ENCODE measurements at places on chromosomes 7 and 10. TPM values are rescaled to one million over a fixed set of nuclear protein-coding genes. Genes with fewer than 3 reads are reported as not detected.

DNA sequence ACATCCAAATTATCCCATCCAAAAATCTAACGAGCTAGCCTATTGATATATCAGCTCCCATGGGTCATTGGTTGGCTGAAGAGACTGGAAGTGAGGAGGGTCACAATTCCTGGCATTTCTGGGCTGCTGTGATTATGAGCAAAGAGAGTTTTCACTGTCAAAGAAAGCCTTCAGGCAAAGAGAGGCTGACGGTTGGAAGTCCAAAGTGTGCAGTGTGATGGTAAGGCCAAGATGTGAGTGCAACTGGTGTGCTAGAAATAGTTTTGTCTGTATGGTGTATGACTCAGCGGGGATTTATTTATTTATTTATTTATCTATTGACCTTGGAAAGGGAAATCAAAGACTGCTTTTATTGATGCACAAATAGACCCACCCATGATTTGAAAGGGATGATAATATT, 75.0 kb downstream of the AASS start:
- H3K4me3 ChIP-seq = no peak overlapping the region
- H3K36me3 ChIP-seq = no peaks in the 10 kb centered on the region
- DNase-seq = no peak
- no peaks in the 10 kb centered on the region for H3K4me1 ChIP-seq
- no peaks in the 10 kb centered on the region for H3K27me3 ChIP-seq

DNA sequence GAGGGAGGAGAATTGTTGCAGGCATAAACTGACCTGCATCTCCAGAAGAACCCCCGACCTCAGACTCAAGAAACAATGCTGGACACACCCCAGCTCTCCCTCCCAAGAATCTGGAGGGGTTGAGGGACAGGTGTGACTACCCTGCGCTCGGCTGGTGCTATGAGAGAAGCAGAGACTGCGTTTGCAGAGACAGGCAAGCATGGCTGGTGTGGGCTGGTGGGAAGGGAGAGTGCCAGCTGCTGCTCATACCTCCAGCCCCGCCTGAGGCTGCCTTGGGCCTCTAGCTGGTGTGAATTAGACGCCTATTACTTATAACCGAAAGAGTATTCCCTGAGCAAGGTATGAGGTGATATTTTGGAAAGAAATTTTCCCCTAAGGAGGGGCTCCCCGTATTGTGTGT, 48.3 kb upstream of the DDC start:
- H3K4me1 ChIP-seq = no peaks in the 10 kb centered on the region
- peaks cover 29% of the 10 kb centered on the region for H3K36me3 ChIP-seq
- DNase-seq = no peak
- no peak overlapping the region for H3K4me3 ChIP-seq
- H3K27me3 ChIP-seq = no peaks in the 10 kb centered on the region

Gene PLAU
- total RNA-seq = 115 TPM

- no peak for DNase-seq
- H3K27ac ChIP-seq = no peak overlapping the region
- no peaks in the 10 kb centered on the region for H3K27me3 ChIP-seq
- H3K36me3 ChIP-seq = peaks cover 2% of the 10 kb centered on the region
Observed at GRCh38 chr7:2181077-2181854, 51.5 kb downstream of the MAD1L1 start.

Gene POR
- 25.5 TPM for total RNA-seq

DNA sequence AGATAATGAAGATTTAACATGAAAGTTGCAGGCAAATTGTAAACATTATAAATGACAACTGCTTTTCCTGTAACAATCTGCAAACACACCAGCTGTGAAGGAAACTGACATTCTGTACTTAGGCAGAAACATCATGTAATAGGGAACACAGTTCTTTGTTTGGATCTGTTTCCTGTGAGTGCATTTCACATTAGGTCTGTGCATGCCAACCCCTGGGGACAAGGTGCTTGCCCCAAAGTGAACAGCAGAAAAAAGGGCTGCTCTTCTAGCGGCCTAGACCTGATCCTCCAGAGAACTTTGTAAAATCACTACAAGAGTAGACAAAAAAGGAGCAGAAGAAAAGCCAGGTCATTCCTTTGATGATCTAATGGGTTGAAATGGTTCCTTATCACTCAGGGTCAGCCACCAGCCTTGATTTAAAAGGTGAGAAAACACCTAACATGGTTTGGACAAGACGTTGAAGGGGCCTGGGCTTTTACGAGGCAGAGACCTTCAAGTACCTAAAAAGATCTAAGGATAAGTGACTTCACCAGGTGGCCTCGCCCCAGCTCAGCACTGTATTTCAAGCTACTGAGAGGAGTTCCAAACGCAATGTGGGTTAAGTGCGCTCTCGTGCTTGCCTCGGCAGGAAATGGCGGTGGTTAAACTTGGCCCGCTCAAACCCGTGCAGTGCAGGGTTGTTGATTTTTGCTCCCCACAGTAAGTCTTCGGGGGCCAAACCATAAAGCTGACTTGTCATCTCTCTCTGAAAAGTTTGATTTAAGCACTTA, 249.7 kb downstream of the CREB5 start:
- H3K4me3 ChIP-seq = no peak overlapping the region
- no peak for DNase-seq
- H3K4me1 ChIP-seq = no peaks in the 10 kb centered on the region

GRCh38 chr7:37601321-37601720, 82.2 kb upstream of the GPR141 start:
- no peak for DNase-seq
- no peak overlapping the region for H3K27ac ChIP-seq
- no peaks in the 10 kb centered on the region for H3K4me1 ChIP-seq
- no peaks in the 10 kb centered on the region for H3K36me3 ChIP-seq
- no peaks in the 10 kb centered on the region for H3K27me3 ChIP-seq

DNA sequence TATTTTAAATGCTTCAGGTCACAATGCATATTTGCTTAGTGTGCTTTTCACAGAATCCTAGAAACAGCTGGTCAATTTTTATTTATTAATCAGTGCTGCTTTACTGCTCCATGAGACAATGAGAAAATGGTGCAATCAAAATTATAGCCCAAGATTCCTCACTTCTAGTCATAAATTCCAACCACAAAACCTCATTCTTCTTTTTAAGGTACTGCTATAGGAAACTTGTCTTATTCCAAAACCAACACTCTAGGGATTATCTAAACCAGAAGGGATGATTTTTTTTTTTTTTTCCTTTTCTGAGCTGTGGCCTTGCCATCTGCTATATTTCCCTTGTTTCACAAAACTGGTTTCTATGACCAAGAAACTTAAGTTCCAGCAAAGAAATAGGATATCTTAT, 64.0 kb upstream of the SEMA3A start:
- DNase-seq = peak; percentile 48
- H3K36me3 ChIP-seq = no peaks in the 10 kb centered on the region
- H3K27ac ChIP-seq = no peak overlapping the region
- no peak overlapping the region for H3K4me3 ChIP-seq

- no peaks in the 10 kb centered on the region for H3K4me1 ChIP-seq
- H3K27ac ChIP-seq = no peak overlapping the region
- H3K36me3 ChIP-seq = peaks cover 7% of the 10 kb centered on the region
- DNase-seq = peak; percentile 76
- no peaks in the 10 kb centered on the region for H3K27me3 ChIP-seq
Observed at GRCh38 chr7:50446542-50446960, 3.6 kb downstream of the FIGNL1 start.

Gene OR6B1
- total RNA-seq = not detected

DNA sequence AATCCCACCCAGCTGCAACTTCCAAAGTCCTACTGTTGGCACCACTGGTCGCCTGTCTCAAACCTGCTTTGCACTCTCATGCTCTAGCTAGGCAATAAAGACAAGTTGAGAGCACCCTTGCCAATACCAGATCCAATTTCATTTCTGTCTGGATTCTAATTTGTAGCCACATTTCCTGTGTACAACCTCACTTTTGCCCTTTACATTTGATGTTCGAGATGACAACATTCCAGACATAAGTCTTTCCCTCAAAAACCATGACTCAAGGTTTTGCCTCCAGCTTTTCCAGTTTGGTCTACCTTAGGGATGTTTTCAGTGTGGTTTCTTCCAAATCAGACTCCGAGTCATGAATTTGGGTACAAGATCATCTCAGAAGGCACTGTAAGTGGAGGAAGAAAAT, 309.0 kb downstream of the GPAM start:
- H3K4me1 ChIP-seq = no peaks in the 10 kb centered on the region
- H3K27me3 ChIP-seq = no peaks in the 10 kb centered on the region

Gene IGFBP3
- 272 TPM for total RNA-seq

- H3K27me3 ChIP-seq = no peaks in the 10 kb centered on the region
- no peak for DNase-seq
- H3K4me3 ChIP-seq = no peak overlapping the region
- H3K36me3 ChIP-seq = no peaks in the 10 kb centered on the region
Observed at GRCh38 chr10:86316990-86317389, 49.6 kb downstream of the GRID1 start.

DNA sequence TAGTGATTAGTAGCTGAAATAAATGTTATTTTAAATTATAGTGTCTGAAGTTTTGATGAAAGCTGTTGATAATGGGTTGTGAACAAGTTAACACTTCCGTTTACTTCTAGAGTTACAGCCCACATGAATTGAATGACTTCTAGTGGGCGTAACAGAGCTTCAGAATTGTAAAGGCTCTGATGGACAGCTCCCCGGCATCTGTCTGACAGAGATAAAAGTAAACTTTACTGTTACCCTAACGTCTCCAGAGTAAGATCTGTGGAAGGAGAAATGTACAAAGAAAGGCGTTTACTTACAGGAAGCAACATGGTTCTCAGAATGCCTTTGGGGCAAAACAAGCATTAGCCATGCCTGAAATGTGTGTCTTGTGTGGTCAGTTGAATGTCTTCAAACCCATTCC, 124.4 kb downstream of the ADARB2 start:
- H3K27me3 ChIP-seq = no peaks in the 10 kb centered on the region
- no peak for DNase-seq
- no peak overlapping the region for H3K27ac ChIP-seq
- H3K4me1 ChIP-seq = no peaks in the 10 kb centered on the region

- H3K27ac ChIP-seq = no peak overlapping the region
- H3K27me3 ChIP-seq = no peaks in the 10 kb centered on the region
- H3K4me1 ChIP-seq = no peaks in the 10 kb centered on the region
- peak; percentile 11 for DNase-seq
- peaks cover 32% of the 10 kb centered on the region for H3K36me3 ChIP-seq
Observed at GRCh38 chr7:4769761-4770160, 5.7 kb upstream of the AP5Z1 start.

Gene ACBD7
- 1.1 TPM for total RNA-seq

GRCh38 chr7:85052056-85052737, 134.7 kb downstream of the SEMA3D start:
- no peak overlapping the region for H3K4me3 ChIP-seq
- H3K27me3 ChIP-seq = no peaks in the 10 kb centered on the region
- DNase-seq = no peak
- H3K4me1 ChIP-seq = no peaks in the 10 kb centered on the region

DNA sequence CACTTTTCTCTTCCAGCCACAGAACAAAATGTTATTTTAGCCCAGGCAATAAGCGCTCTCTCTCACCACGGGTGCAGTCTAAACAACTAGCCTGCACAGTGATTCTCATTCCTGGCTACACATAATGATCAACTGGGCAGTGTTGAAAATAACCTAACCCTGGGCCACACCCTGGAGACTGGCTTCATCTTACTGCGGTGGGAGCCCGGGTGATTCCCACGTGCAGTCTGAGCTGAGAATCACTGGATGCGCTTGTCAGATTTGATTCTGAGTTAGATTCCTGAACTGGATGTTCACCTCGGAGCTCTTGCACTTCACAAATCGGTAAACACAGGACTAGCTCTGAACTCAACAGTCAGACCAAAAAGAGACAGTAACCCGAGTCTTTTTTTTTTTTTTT, 14.9 kb downstream of the ZC3HAV1 start:
- H3K27ac ChIP-seq = no peak overlapping the region
- H3K4me3 ChIP-seq = no peak overlapping the region
- no peaks in the 10 kb centered on the region for H3K36me3 ChIP-seq
- DNase-seq = peak; percentile 7
- H3K27me3 ChIP-seq = no peaks in the 10 kb centered on the region
- H3K4me1 ChIP-seq = peaks cover 2% of the 10 kb centered on the region

DNA sequence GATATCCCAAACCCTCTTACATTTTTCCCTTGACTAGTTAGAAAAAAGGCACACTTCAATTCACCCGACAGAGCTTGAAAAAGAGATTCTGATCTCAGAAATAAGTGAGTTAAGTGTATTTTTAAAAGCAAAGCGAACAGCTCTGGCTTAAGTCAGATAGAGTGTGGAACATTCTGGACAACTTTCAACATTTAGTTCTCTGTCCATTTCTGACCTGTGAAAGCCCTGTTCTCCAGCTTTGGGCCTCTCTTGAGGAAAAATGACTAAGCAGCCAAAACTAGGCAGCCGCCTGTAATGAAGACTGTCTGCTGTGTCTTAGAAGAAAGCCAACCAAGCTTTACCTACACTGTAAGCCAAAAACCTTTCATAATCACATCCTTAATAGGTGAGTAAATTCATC, 50.5 kb downstream of the CDK6 start:
- no peak overlapping the region for H3K27ac ChIP-seq
- H3K27me3 ChIP-seq = no peaks in the 10 kb centered on the region
- no peak overlapping the region for H3K4me3 ChIP-seq
- H3K36me3 ChIP-seq = peaks cover 2% of the 10 kb centered on the region
- peak; percentile 71 for DNase-seq
- peaks cover 24% of the 10 kb centered on the region for H3K4me1 ChIP-seq

DNA sequence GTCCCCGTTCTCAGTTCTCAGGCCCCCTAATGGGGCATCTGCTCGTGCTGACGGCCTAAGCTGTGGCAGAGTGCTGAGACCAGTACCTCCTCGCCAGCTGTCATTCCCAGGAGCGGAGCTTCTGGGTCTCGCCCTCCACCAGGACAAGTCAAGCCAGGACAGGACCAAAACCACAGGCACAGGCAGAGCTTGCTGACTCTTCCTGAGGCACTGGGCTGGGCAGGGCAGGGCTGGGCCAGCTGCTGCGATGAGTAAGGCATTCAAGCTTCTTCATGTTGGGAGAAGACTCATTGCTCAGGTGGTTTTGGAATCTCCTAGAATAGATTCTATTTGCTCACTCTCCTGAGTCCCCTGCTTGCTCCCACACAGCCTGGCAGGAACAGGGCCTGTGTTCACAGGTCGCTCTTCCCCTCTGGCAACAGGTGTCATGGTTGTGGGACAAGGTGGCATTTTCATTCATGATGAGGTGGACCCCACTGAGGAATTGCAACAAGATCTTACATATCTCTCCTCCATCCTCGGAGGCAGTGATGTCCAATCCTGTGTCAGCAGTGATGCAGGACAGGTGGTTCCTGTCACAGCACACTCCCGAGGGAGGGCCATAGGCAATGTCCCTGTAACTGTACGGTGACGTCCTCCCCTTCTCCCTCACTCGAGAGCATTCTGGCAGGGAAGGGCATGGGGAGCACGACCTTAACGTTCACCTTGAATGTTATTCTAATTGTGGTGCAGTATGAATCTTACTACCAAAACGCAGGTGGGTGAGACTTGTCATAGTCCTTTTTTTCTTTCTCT, 17.0 kb upstream of the SH3PXD2A start:
- no peaks in the 10 kb centered on the region for H3K27me3 ChIP-seq
- peak; percentile 59 for DNase-seq
- no peak overlapping the region for H3K27ac ChIP-seq
- H3K36me3 ChIP-seq = no peaks in the 10 kb centered on the region
- H3K4me3 ChIP-seq = no peak overlapping the region

GRCh38 chr7:78510580-78511188, 712.1 kb downstream of the PHTF2 start:
- peak; percentile 67 for DNase-seq
- no peaks in the 10 kb centered on the region for H3K4me1 ChIP-seq
- H3K4me3 ChIP-seq = no peak overlapping the region
- H3K36me3 ChIP-seq = no peaks in the 10 kb centered on the region
- H3K27me3 ChIP-seq = no peaks in the 10 kb centered on the region
- no peak overlapping the region for H3K27ac ChIP-seq

- H3K36me3 ChIP-seq = no peaks in the 10 kb centered on the region
- DNase-seq = peak; percentile 87
- H3K4me1 ChIP-seq = peaks cover 16% of the 10 kb centered on the region
- peak overlapping the region; percentile 72 for H3K4me3 ChIP-seq
Observed at GRCh38 chr10:97332591-97333350, 1.8 kb downstream of the FRAT2 start.

- peak within 1 kb of the TSS; percentile 100 for H3K27ac ChIP-seq
- DNase-seq = peak; percentile 18
- peaks cover 2% of the 10 kb centered on the region for H3K36me3 ChIP-seq
Observed at GRCh38 chr10:101694674-101695403, at the start of gene FBXW4. Gene FBXW4, minus strand, starts transcription at chr10:101695170. Its CDS starts 65 bp downstream, at chr10:101695105.
